Stimulated activated CD8-positive, alpha-beta memory T cell treated with anti-CD3 and anti-CD28 coated beads, Interleukin-2, amount 100 ng/mL, for 1 hour (primary cell): ENCODE measurements at places on chromosomes 3 and 15.

DNA sequence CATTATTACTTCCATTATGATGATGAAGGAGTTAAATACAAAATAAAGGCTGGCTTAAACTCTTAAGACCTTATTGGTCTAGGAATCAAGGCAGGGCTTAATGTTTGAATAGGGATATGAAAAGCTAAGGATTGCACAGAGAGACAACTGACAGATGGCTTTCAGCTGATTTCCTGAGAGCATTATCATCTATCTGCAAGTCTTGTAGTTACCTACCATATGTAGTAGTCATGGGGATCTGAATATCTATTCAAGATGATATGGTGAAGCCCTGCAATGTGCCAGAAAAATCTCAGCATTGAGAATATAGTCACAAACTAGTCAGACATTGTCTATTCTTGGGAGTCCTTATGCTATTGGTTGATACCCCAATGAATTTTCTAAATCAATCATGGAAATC lies 47.5 kb upstream of the CHMP2B start:
- no peak for DNase-seq

DNA sequence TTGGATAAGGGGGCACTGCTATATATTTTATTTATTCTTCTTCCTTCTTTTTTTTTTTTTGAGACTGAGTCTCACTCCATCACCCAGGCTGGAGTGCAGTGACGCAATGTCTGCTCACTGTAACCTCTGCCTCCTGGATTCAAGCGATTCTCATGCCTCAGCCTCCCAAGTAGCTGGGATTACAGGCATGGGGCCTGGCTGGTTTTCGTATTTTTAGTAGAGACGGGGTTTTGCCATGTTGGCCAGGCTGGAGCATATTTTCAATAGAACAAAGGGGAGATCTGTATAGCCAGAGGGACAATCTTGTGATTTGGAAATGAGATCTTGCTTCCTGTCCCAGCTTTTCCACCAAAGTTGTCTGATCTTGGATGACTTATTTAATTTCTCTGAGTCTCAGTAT lies 133.1 kb upstream of the ABHD17C start:
- no peak for DNase-seq

DNA sequence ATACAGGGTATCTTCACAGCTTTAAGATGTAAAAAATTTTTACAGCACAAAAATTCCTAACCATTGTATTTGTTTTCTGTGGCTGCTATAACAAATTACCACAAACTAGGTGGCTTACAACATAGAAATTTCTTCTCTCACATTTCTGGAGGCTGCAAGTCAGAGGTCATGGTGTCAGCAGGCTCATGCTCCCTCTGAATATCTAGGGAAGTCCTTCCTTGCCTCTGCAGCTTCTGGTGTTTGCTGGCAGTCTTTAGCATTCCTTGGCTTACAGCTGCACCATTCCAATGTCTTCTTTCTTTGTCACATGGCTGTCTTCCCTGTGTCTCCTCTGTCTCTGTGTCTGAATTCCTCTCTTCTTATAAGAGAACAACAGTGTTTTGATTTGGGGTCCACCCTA lies 310.2 kb upstream of the SUCLG2 start:
- DNase-seq: no peak

- no peak for DNase-seq
Measured at GRCh38 chr3:173702561-173702960, 305.0 kb downstream of the NLGN1 start.

GRCh38 chr3:113214917-113215595 lies 3.7 kb downstream of the BOC start:
- no peak for DNase-seq

DNA sequence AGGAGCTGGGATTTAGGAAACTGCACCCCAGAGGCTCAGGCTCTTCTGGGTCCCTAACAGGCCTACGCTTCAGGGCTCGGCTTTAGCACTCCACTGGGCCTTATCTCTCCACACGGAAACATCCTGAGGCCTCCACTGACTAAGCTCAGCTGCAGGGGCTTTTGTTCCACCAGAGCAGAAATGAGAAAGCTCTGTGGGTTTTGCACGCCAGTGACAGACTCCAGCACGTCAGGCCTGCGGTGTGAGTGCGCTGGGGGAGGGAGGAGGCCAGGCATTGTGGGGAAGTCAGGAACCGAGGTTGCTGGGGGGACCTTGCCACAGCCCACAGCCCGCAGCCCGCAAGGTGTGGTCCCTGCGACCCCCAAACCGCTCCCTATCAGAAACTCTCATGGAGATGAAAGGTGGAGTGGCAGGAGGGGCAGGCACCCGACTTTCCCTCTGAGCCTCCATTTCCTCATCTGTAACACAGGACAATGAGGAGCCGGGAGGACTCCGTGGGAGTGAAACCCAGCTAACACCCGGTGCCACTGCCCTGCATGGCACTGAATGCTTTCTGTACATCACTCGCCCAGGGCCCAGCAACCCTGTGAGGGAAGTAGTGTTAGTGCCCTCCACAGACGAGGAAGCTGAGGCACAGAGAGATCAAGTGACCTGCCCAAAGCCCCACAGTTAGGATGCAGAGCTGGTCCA lies 106.5 kb downstream of the TPRA1 start:
- no peak for DNase-seq

DNA sequence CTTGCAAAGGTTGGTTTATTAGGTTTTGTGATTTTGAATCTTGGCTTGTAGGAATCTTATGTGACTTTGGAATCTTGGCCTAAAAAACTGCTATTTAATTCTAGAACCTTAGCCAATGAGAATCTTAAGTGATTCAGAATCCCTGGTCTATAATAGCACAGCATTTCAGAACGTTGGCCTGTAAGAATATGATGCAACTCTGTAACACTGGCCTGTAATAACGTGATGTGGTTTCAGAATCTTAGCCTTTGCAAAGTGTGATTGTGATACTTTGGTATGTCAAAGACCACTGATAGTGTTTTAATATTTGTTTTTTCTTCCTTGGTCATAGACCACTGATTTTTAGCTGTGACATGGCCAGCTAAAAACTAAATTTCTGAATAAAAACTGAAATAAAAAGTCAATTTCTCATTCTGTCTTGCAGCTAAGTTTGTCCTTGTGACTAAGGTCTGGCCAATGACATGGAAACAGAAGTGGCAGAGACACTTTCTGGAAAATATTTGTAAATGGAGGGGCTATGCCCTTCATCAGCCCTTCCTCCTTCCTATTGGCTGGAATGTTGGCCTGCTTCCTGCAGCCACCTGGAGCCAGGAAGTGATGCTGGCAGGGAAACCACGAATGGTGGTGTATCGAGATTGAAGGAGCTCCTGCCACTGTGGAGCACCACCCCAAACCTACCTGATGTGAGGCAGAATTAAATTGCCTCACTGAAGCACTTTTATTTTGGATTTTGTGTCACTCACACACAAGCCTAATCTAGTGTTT lies 42.3 kb upstream of the CORO2B start:
- no peak for DNase-seq

GRCh38 chr3:119924111-119925094 lies 142.5 kb downstream of the NR1I2 start:
- DNase-seq: no peak

DNA sequence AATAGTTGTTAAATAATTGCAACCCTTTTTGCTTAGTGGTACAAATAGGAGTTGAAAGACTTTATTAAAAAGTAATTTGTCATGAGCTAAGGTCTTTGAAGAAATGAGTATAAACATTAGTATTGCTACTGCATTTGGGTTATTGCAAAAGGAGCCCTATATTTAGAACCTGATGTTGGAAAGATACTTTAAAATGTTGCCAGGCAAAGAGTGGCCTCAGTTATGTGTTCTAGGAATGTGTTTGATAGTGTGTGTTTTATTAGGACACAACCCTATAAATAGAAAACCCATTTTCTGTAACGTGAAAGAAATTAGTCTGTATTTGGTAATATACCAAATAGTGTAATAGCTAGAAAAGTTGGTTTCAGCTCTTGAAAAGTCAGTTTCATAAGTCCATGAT lies 10.7 kb downstream of the VPS8 start:
- no peak for DNase-seq

GRCh38 chr15:85388566-85389305 lies 8.3 kb downstream of the AKAP13 start:
- no peak for DNase-seq

DNA sequence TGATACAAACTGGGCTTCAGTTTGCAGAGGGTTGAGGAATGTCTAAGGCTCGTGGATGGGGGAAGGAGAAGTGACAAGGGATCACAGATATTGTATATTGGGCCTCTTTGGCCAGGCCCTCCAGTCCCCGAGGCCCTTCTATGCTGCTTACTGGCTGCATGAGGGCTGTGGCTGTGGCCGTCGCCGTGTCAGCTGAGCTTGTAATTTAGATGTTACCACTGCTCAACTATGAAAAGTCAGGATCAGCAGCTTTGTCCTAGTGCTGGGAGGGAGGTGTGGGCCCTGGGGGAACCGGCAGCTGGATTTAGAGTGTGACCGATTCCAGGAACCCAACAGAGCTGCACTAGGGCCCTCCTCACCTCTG lies 51.6 kb downstream of the CACNA1D start:
- DNase-seq: no peak

DNA sequence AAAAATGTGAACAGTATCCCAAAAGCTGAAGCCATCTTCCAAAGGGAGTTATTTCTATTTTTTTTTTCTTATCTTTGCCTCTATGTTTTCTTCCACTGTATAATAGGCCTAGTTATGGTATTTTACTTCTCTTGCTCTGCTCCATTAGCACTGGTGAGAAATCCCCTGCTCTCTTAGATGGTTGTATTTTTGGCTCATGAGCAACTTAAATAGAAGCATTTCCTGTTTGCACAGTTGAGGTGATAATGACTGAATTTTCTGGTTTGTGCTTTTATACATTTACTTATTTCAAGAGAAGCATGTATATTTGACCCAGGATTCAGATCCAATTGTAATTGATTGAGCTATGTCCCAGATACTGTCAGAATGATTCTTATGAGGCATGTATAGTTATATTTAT lies 61.6 kb upstream of the CD200R1L start:
- no peak for DNase-seq

GRCh38 chr3:59171491-59171890 lies 121.7 kb upstream of the CFAP20DC start:
- no peak for DNase-seq
